ENCODE measurements at places on chromosomes 3 and 15. TPM values are rescaled to one million over a fixed set of nuclear protein-coding genes. Genes with fewer than 3 reads are reported as not detected.

TMEM202 gene
- total RNA-seq: not detected

CACNA2D3 gene
- total RNA-seq: 0.15 TPM

ROPN1 gene
- total RNA-seq: not detected

ADAMTSL3 gene
- not detected for total RNA-seq

REC114 gene
- not detected for total RNA-seq

COLQ gene
- total RNA-seq: 1.9 TPM

HIGD2B gene
- 1.4 TPM for total RNA-seq

DNA sequence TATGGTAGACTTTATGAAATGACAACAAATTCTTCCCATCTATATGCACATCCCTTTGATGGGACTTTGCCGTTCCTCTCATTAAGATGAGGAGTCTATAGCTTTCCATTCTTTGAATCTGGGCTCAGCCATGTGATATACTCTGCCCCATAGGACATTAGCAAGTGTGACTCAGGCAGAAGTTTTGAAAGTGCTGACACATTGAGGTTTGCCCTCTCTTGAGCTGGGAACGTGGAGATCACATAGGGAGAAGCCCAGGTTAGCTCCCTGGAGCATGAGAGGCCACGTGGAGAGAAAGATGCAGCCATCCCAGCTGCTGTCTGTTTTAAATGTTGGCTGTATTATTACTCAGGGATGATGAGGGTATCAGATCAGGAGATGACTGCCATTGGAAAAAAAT is 67.7 kb upstream of the OXTR start:
- H3K4me3 ChIP-seq: no peak overlapping the region
- no peak for DNase-seq
- H3K4me1 ChIP-seq: no peaks in the 10 kb centered on the region

- H3K27ac ChIP-seq: no peak overlapping the region
- no peak overlapping the region for H3K4me3 ChIP-seq
- DNase-seq: no peak
- peaks cover 4% of the 10 kb centered on the region for H3K4me1 ChIP-seq
- no peaks in the 10 kb centered on the region for H3K36me3 ChIP-seq
Measured at GRCh38 chr15:81332326-81332725, 8.4 kb upstream of the STARD5 start.

GRCh38 chr3:133489466-133490085 is 83.9 kb upstream of the CDV3 start:
- no peak for DNase-seq
- no peak overlapping the region for H3K4me3 ChIP-seq
- peaks cover 37% of the 10 kb centered on the region for H3K4me1 ChIP-seq
- H3K27me3 ChIP-seq: no peaks in the 10 kb centered on the region

GRCh38 chr3:50490424-50490823 is 13.0 kb downstream of the CACNA2D2 start:
- DNase-seq: no peak
- no peak overlapping the region for H3K27ac ChIP-seq
- H3K27me3 ChIP-seq: no peaks in the 10 kb centered on the region
- H3K4me1 ChIP-seq: no peaks in the 10 kb centered on the region
- no peak overlapping the region for H3K4me3 ChIP-seq

DNA sequence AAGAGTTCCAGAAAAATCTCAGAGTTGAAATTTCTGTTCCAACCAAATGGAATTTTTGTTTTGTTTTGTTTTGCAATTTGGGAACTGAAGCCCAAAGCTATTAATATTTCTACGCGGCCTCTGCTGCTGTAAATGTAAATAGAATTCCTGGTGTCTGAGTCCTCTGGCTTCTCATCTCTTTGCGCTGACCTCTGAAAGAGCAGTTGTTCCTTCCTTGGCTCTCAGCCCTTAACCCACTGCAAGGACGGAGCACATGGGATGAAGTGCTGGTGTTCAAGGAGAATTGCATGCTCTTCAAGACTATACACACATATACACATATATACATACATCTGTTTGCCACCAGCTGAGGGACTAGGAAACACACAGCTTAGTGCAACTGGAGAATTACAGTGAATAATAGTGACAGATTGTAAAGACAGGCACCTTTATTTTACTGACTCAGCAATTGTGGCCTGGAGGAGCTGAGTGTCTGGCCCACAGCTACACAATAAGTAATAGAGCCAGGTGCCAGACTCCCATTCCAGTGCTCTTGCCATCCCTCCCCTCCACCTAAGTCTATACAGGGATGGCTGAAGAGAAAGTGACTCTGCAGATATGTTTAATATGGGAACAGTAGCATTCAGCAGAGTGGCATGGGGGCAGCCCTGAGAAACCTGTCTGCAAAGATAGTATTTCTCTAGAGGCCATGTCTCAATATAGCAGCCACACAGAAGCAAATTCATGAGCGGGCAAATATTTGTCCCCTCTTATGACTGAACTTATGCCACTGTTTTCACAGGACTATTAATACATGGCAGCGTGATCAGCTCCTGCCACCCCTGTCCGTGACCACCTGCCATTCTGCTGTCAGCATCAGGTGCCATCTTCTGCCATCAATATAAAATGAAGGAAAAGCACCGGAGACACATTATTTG is 42.3 kb downstream of the NEK10 start:
- H3K4me3 ChIP-seq: no peak overlapping the region
- H3K27me3 ChIP-seq: no peaks in the 10 kb centered on the region
- H3K36me3 ChIP-seq: no peaks in the 10 kb centered on the region

DNA sequence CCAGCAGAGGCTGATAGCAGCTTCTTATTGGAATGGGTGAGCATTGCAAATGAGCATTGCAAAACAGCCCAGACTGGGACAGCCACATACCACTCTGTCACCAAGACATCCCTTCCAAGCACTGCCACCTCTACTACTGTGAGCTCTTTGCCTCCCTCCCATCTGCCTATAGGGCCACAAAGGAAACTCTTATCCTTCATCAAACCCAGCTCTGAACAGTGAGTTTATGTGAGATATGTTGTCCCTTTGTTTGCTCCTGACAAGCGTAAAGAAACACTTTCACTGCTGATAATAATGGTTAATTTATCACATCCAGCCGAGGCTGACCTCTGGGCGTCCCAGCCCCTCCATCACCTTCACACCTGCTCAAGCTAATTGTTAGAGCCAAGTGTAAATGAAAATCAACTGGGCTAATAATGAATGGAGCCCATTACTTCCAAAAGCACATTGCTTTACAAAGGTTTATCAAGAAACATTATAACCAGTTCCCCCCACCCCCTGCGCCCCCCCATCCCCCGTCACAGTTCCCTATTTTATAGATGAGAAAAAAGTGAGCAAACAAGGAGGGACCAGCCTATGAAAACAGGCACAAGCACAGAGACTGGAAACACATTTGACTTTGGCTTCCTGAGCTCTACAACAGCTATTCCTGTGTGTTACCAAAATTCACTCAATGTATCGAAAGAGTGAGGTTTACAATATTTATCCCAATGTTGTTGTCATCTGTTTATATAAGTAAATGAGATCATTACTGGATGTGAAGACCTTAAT is 146.3 kb downstream of the ANXA2 start:
- no peaks in the 10 kb centered on the region for H3K4me1 ChIP-seq
- H3K4me3 ChIP-seq: no peak overlapping the region
- peaks cover 5% of the 10 kb centered on the region for H3K27me3 ChIP-seq
- H3K27ac ChIP-seq: no peak overlapping the region
- no peak for DNase-seq

- H3K36me3 ChIP-seq: no peaks in the 10 kb centered on the region
- DNase-seq: no peak
- H3K4me3 ChIP-seq: no peak overlapping the region
- H3K4me1 ChIP-seq: no peaks in the 10 kb centered on the region
- no peaks in the 10 kb centered on the region for H3K27me3 ChIP-seq
- no peak overlapping the region for H3K27ac ChIP-seq
Measured at GRCh38 chr3:45785605-45786150, 10.7 kb downstream of the SLC6A20 start.

GRCh38 chr3:124424396-124424795 is 305.9 kb upstream of the UMPS start:
- no peaks in the 10 kb centered on the region for H3K36me3 ChIP-seq
- no peaks in the 10 kb centered on the region for H3K27me3 ChIP-seq
- no peak overlapping the region for H3K4me3 ChIP-seq
- no peaks in the 10 kb centered on the region for H3K4me1 ChIP-seq
- DNase-seq: no peak

DNA sequence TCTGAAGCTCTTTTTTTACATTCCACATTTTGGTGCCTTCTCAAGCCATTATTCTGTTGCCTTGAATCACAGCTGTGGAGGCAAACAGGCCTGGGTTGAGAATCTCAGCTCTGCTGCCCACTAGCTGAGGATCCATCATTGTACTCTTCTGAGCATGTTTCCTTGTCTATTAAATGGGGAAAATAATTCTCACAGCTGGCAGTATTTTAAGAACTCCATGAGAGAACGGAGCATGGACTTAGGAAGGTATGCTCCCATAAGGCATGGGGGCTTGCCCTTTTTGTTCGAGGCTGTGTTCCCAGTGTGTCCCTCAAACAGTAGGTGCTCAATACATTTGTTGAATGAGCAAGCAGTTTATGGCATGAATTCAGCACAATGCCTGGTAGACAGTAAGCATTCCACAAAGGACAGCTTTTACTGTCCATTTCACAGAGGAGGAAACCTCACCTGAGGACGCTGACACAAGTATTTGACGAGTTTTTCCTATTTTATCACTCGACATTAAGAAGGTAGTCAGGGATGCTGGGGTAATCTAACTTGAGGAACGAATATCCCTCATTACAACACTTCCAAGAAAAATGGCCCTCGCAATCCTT is 2.1 kb upstream of the PTPRG start:
- H3K27ac ChIP-seq: no peak overlapping the region
- H3K36me3 ChIP-seq: no peaks in the 10 kb centered on the region
- peaks cover 3% of the 10 kb centered on the region for H3K4me1 ChIP-seq
- no peak for DNase-seq
- H3K4me3 ChIP-seq: no peak overlapping the region

DNA sequence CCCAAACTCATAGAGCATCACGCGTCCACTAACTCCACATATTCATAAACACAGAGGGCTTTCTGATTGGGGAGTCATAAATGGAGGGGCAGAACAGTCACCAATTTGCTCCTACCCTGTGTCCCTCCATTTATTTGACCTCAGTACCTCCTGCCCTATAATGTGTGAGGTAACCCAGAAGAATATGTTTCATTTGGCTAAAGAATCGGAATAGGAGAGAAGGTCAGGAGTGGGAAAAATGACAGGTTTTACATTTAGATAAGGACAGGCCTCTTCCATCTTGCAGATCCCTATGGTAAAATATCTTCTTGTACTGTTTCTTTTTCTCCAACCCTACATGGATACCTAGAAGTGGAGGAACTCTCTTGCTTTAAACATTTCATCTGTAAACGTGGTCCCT is 578.0 kb downstream of the TUSC7 start:
- H3K27me3 ChIP-seq: no peaks in the 10 kb centered on the region
- DNase-seq: no peak
- H3K27ac ChIP-seq: no peak overlapping the region
- H3K36me3 ChIP-seq: no peaks in the 10 kb centered on the region
- no peak overlapping the region for H3K4me3 ChIP-seq

GRCh38 chr3:112372396-112372795 is 39.4 kb downstream of the CD200 start:
- H3K4me1 ChIP-seq: peaks cover 8% of the 10 kb centered on the region
- DNase-seq: no peak
- H3K27ac ChIP-seq: no peak overlapping the region
- no peaks in the 10 kb centered on the region for H3K27me3 ChIP-seq
- H3K36me3 ChIP-seq: no peaks in the 10 kb centered on the region

GRCh38 chr3:33131331-33132018 is 17.7 kb downstream of the CRTAP start:
- no peaks in the 10 kb centered on the region for H3K36me3 ChIP-seq
- no peaks in the 10 kb centered on the region for H3K4me1 ChIP-seq
- peak; percentile 70 for DNase-seq
- H3K27me3 ChIP-seq: no peaks in the 10 kb centered on the region
- H3K27ac ChIP-seq: no peak overlapping the region

GRCh38 chr3:9124730-9125129 is 124.7 kb downstream of the SRGAP3 start:
- no peaks in the 10 kb centered on the region for H3K27me3 ChIP-seq
- H3K36me3 ChIP-seq: no peaks in the 10 kb centered on the region
- no peak overlapping the region for H3K27ac ChIP-seq
- no peak for DNase-seq
- no peak overlapping the region for H3K4me3 ChIP-seq
- no peaks in the 10 kb centered on the region for H3K4me1 ChIP-seq

GRCh38 chr15:83163032-83163431 is 44.6 kb downstream of the HDGFL3 start:
- H3K27ac ChIP-seq: no peak overlapping the region
- no peaks in the 10 kb centered on the region for H3K36me3 ChIP-seq
- H3K4me1 ChIP-seq: no peaks in the 10 kb centered on the region
- no peak overlapping the region for H3K4me3 ChIP-seq

GRCh38 chr3:129031476-129032215 is 28.9 kb upstream of the GP9 start:
- H3K36me3 ChIP-seq: no peaks in the 10 kb centered on the region
- peaks cover 6% of the 10 kb centered on the region for H3K4me1 ChIP-seq
- no peak overlapping the region for H3K4me3 ChIP-seq

GRCh38 chr3:385151-385550 is 188.6 kb downstream of the CHL1 start:
- no peak for DNase-seq
- no peaks in the 10 kb centered on the region for H3K27me3 ChIP-seq
- H3K4me1 ChIP-seq: no peaks in the 10 kb centered on the region

GRCh38 chr3:33181229-33181628 is 37.4 kb downstream of the SUSD5 start:
- no peak for DNase-seq
- no peaks in the 10 kb centered on the region for H3K36me3 ChIP-seq
- H3K27me3 ChIP-seq: peaks cover 5% of the 10 kb centered on the region
- H3K4me1 ChIP-seq: no peaks in the 10 kb centered on the region

DNA sequence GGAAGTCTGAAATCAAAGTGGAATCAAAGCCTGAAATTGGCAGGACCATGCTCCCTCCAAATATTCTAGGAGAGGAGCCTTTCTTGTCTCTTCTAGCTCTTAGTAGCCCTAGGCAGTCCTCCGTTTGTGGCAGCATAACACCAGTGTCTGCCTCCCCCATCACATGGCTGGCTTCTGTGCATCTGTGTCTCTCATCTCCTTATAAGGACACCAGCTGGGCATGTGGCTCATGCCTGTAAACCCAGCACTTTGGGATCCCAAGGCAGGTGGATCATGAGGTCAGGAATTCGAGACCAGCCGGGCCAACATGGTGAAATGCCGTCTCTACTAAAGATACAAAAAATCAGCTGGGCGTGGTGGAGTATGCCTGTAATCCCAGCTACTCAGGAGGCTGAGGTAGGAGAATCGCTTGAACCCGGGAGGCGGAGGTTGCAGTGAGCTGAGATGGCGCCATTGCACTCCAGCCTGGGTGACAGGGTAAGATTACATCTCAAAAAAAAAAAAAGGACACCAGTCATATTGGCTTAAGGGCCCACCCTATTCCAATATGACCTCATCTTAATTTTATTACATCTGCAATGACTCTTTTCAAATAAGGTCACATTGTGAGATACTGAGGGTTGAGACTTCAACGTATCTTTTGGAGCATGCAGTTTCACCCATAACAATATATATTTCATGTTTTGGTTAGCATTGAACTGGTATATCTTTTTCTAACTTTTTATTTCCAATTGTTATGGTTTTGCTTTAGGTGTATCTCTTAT is 148.0 kb upstream of the TPM1 start:
- no peaks in the 10 kb centered on the region for H3K4me1 ChIP-seq
- H3K36me3 ChIP-seq: no peaks in the 10 kb centered on the region
- no peaks in the 10 kb centered on the region for H3K27me3 ChIP-seq
- no peak for DNase-seq
- H3K27ac ChIP-seq: no peak overlapping the region

GRCh38 chr3:173013219-173013832 is 127.7 kb downstream of the SPATA16 start:
- no peak overlapping the region for H3K27ac ChIP-seq
- H3K4me3 ChIP-seq: no peak overlapping the region
- H3K36me3 ChIP-seq: no peaks in the 10 kb centered on the region
- H3K27me3 ChIP-seq: no peaks in the 10 kb centered on the region
- no peak for DNase-seq

Measured in B cell (primary cell).